ENCODE measurements at places on chromosomes 6 and 20.

DNA sequence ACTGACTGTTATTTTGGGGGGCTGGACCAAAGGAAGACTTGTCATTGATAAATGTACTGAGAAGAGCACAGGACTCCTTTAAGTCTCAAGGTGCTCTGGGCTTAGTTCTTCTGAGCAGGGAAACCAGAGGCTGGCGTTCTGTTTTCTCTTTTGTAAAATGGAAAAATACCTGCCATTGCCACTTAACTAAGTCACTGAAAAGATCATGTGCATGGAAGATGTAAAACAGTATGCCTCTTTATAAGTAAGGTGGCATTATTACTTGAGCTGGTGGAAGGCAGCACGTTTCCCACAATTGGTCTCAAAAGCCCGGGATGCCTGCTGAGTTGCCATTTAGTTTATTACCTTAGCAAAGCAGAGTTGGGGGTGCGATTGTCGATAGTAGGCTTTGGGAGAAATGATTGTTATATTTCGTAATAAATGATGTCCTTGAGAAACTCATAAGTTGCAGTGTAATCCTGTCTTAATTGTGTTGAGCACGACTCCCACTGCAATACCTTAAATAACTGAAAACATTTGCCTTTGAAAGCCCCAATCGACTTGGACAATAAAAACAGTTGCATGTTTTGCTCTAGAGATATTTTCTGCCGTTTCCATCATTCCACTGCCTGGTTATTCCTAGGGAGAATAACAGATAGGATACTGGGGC lies 3.6 kb downstream of the JARID2 start:
- DNase-seq: no peak

DNA sequence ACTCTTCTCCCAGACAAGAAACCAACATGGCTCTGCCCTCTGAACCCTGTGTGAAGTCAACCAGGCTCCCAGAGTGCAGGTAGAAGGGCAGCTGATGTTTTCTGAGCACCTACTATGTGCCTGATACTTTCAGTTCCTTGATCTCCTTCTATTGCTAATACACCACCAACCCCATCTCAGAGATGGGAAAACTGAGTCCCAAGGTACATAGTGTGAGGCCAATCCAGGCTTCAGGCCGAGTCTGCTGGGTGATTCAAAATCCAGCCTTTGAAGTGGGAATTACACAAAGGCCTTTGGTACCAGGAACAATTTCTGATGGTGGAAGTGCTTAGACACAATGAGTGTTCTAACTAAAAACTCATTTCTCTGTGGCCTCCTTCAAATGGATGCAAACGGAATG lies 96.3 kb downstream of the NFATC2 start:
- DNase-seq: no peak

DNA sequence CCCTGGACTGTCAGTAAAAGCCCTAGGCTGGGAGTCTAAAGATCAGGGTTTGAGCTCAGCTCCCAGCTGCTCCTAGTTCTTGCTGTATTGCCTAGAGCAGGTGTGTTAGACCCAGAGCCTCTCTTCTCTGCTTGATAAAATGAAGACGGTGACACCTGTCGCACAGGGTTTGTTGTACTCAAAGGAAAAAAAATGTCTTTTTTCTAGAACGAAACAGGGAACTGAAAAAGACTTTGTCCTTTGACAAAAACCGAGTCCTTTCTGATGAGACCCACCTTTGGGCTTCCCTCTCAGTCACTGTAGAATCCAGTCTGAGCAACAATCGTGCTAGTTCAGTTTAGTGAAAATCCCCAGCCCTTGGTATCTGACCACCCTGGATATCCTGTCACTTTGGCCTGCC lies 102.1 kb upstream of the LAMP5 start:
- no peak for DNase-seq

- no peak for DNase-seq
These were observed 653.7 kb downstream of the TFAP2A start for GRCh38 chr6:9761220-9761619.
